Bronchus fibroblast of lung (primary cell): ENCODE measurements at places on chromosomes 6 and 20. TPM values are rescaled to one million over a fixed set of nuclear protein-coding genes. Genes with fewer than 3 reads are reported as not detected.

The PROKR2 gene
- not detected in 2 replicates for total RNA-seq

The ZC2HC1B gene
- not detected in 2 replicates for total RNA-seq

The SIRPG gene
- total RNA-seq, result not detected in 2 replicates

The ARMH2 gene
- not detected in 2 replicates for total RNA-seq

The GSTA3 gene
- not detected in 2 replicates for total RNA-seq

The MUC21 gene
- total RNA-seq, result not detected in 2 replicates

The ZNF341 gene
- 1.3 and 1.9 TPM in 2 replicates for total RNA-seq

The REM1 gene
- total RNA-seq, result not detected in 2 replicates

The GPSM3 gene
- 11.3 and 15.0 TPM in 2 replicates for total RNA-seq

The NRSN1 gene
- total RNA-seq, result not detected in 2 replicates

The C6orf132 gene
- 5.9 and 6.6 TPM in 2 replicates for total RNA-seq

The CALHM6 gene
- total RNA-seq, result 1.8 and 2.2 TPM in 2 replicates

The OTOR gene
- not detected in 2 replicates for total RNA-seq

The DCDC2 gene
- not detected in 2 replicates for total RNA-seq

The DST gene
- 63.4 and 63.9 TPM in 2 replicates for total RNA-seq

The OPRM1 gene
- not detected in 2 replicates for total RNA-seq

The EYA2 gene
- total RNA-seq, result 0.74 and 1.0 TPM in 2 replicates

The TMEM14A gene
- 36.4 and 49.8 TPM in 2 replicates for total RNA-seq

The SSR1 gene
- 40.1 and 58.3 TPM in 2 replicates for total RNA-seq

The HNF4A gene
- not detected in 2 replicates for total RNA-seq

The DEFB121 gene
- total RNA-seq, result not detected in 2 replicates

The HLA-DRB5 gene
- total RNA-seq, result not detected in 2 replicates

The ZFP57 gene
- not detected in 2 replicates for total RNA-seq

The ADGRG6 gene
- 6.8 and 7.9 TPM in 2 replicates for total RNA-seq

The ARMC12 gene
- under 0.01 TPM in 1 of 2 replicates, not detected in the other for total RNA-seq

The TMEM74B gene
- total RNA-seq, result not detected in 2 replicates

The TNNC2 gene
- total RNA-seq, result 0.84 TPM in 1 of 2 replicates, not detected in the other

The MKKS gene
- 5.2 and 5.9 TPM in 2 replicates for total RNA-seq

The ERVFRD-1 gene
- not detected in 2 replicates for total RNA-seq

The SLPI gene
- total RNA-seq, result not detected in 2 replicates

The LTB gene
- not detected in 2 replicates for total RNA-seq

The MUC22 gene
- total RNA-seq, result not detected in 2 replicates

The MOXD1 gene
- total RNA-seq, result 13.8 and 14.6 TPM in 2 replicates
